Activated T-helper 9 cell treated with anti-CD3 and anti-CD28 coated beads, Interleukin-2, amount 50 U/mL, for 16 hours (primary cell): ENCODE measurements at places on chromosomes 12 and 14.

GRCh38 chr14:60220084-60220483 is 28.9 kb upstream of the PPM1A start:
- no peak for DNase-seq

DNA sequence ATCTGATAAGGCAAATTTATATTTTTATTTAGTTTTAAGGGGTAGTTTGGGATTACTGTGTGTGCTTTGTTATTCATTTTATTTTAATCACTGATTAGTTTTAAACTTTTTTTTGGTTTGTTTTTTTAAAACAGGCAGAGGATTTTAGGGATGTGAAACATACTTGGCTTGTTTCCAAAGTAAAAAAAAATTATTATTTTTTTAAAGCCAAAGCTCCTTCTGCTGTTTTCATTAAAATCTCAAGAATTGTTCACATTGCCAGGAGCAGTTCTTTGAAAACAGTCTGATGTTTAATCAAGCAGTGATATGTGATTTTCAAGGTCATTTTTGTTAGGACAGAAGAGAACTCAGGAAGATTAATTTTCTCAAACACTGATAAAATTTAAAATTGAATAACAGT is 11.2 kb downstream of the TTC8 start:
- no peak for DNase-seq

GRCh38 chr14:89697281-89698060 is 257.1 kb downstream of the EFCAB11 start:
- DNase-seq, result no peak

DNA sequence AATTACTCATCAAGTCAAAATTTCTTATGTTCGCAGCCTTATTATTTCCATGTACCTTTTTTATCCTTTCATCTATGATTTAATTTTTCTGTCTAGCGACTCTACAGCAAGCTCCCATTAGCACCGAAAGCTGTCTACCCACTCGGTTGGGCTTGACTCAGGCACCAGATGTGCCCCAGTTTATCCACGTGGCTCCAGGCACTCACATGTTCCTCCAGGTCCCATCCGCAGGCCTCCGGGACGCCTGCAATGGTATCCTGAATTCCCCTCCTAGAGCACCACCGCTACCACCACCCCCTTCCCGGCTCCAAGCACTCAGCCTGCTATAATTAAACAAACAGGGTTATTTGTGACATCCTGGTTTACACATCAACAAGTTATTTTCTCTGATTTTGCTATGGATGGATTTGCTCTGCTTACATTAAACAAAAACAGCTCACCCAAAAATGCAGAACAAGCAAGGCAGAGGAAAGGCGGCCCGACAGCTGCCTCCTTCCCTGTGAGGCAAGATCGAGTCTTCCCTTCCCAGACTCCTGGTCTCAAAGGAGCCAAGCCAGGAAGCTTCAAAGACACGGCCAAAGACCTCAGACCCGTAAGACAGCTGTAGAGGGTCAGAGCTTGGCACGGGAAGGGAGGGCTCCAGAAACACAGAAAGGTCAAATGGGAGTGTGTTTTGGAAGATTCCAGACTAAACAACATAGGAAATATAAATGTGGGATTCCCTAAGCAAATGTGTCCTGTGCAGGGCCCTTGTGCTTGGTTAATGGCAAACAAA is 253.8 kb downstream of the TTC8 start:
- no peak for DNase-seq
